ENCODE measurements at places on chromosomes 7 and 10. TPM values are rescaled to one million over a fixed set of nuclear protein-coding genes. Genes with fewer than 3 reads are reported as not detected.

The NPFFR1 gene
- total RNA-seq = 4.8 TPM

DNA sequence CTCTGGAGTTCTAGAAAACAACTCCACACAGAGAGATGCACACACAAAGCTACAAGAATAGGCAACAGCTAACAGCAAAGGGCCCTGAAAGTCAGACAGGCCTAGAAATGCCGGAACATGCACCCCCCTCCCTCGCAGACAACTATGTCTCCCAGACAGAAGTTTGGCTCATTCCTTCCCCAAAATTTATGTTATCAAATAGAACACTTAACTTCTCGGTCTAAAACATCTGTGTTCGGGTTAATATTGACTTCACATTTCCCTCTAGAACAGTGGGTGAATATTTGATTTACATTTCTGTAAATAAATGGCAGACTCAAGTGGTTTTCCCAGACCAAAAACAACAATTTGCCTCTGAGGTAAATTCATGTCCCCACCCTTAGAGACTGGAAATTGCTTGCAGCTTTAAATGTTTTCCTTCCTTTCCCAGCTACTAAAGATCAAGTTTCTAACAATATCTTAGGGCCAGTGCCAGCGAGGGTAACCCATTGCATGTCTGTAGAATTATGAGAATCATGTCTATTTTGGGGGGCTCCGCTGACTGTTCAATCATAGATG lies 92.5 kb upstream of the INHBA start:
- no peak for DNase-seq

DNA sequence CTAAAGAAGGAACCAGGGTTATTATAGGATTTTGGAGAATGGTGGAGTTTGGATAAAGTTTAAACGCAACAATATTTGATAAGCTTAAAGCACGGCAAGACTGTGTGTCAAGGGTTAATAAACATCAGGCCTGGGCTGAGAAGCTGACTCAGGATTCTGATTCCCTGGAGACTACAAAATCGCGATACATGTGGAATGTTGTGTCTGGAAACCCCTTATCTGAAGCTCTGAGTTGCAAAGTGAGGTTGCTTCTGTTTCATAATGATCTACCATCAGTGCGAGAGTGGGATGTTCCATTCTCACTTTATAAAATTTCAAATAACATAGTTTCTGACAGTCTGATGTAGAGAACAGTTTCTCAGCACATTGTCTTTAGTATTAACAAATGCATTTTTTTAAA lies 7.8 kb downstream of the C1GALT1 start:
- DNase-seq = no peak

The TFEC gene
- 10.3 TPM for total RNA-seq

- DNase-seq = no peak
Measured at GRCh38 chr7:131424219-131424822, 96.6 kb downstream of the MKLN1 start.

- no peak for DNase-seq
Measured at GRCh38 chr10:33674986-33675599, 340.6 kb upstream of the NRP1 start.

The BTBD16 gene
- 0.89 TPM for total RNA-seq

The CNTNAP2 gene
- total RNA-seq = 0.49 TPM

DNA sequence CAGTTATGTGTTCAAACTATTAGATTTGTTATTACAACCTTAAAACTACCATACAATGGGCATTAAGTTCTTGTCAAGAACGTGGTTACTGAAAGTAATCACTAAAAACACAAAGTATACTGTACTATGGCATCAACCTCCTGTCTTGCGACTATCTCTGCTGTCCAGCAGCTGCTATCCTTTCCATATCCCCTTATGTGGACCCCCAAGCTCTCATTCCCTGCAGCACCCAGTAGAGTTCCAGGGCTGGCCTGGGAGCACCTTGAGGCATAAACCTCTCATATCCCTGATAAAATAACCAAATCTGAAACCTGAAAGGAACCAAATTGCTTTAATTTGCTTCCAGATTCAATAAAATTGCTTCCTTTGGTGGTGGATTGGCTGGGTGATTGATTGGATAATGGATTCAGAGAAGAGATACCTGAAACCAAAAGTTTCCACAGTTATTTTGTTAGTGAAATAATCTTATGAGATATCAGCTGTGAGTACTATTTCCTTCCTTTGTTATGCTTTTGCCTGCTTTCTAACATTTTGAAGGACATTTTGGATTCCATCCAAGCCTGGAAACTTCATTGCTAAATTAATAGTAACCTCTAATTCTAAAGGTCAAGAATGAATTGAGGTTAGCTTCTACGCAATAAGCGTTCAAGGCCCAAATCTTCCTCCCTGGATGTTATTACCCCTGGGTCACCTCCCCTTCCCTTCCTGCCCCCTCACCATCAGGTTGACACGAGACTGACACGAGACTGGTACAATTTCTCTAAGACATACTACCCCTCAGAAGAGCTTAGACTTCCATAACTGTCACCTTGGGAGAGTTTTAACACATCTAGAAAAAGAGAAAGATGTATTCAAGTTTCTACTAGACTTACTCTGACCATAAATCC lies 48.8 kb downstream of the RELN start:
- DNase-seq = no peak

DNA sequence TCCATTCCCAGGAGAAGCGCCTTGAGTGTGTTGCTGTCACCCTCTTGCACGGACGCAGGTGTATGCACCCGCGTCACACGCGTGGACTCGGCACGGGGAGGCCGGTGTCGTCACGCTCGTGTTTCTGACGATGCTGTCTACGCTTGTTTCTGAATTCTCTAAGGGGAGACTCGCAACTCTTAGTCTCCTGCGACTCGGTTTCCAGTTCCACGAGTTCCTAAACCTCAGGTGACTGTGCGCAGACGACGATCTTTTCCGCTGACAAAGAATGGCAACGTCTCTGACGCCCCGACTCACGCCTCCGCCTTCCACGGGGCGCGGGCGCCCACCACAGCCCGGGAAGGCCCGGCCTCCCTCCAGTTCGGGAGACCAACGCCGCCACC lies 579 bp downstream of the IDI1 start:
- peak; percentile 71 for DNase-seq
